Kidney epithelial cell (primary cell): ENCODE measurements at places on chromosomes 2 and 18. TPM values are rescaled to one million over a fixed set of nuclear protein-coding genes. Genes with fewer than 3 reads are reported as not detected.

Gene CD8B
- total RNA-seq = 2.0 and 3.8 TPM in 2 replicates

Gene SOWAHC
- total RNA-seq = 13.5 and 14.9 TPM in 2 replicates

Gene ARHGAP25
- total RNA-seq = 0.08 TPM in 1 of 2 replicates, not detected in the other

Gene CFC1
- not detected in 2 replicates for total RNA-seq

Gene TTR
- not detected in 2 replicates for total RNA-seq

Gene AGXT
- 0.25 TPM in 1 of 2 replicates, not detected in the other for total RNA-seq

Gene ARHGAP15
- total RNA-seq = not detected in 2 replicates

Gene ESCO1
- total RNA-seq = 18.9 and 19.4 TPM in 2 replicates

Gene POTEF
- not detected in 2 replicates for total RNA-seq

Gene MYCN
- 0.54 and 2.3 TPM in 2 replicates for total RNA-seq

Gene CAPN14
- 0.58 and 1.4 TPM in 2 replicates for total RNA-seq

Gene THSD7B
- total RNA-seq = 0.04 and 0.62 TPM in 2 replicates

Gene PROKR1
- total RNA-seq = not detected in 2 replicates

Gene CETN1
- total RNA-seq = not detected in 2 replicates

Gene C2orf66
- 0.13 TPM in 1 of 2 replicates, not detected in the other for total RNA-seq

Gene SERPINB4
- not detected in 2 replicates for total RNA-seq

Gene LMAN2L
- total RNA-seq = 14.2 and 15.7 TPM in 2 replicates

Gene TMEM178A
- 1.7 and 2.8 TPM in 2 replicates for total RNA-seq

Gene KCNIP3
- 5.1 and 7.2 TPM in 2 replicates for total RNA-seq

Gene LAMA3
- total RNA-seq = 126 TPM in 2 replicates

Gene INHA
- not detected in 2 replicates for total RNA-seq

Gene LYPD6B
- total RNA-seq = 1.2 and 5.3 TPM in 2 replicates

Gene MARS2
- total RNA-seq = 11.9 and 14.0 TPM in 2 replicates

Gene PLEKHM3
- 6.3 and 11.2 TPM in 2 replicates for total RNA-seq

Gene TRIM43
- not detected in 2 replicates for total RNA-seq

Gene CCDC148
- total RNA-seq = 0.68 and 1.0 TPM in 2 replicates

Gene EMILIN1
- 7.4 and 9.5 TPM in 2 replicates for total RNA-seq

Gene CDH7
- not detected in 2 replicates for total RNA-seq

Gene SIX3
- not detected in 2 replicates for total RNA-seq

Gene SCYGR3
- total RNA-seq = not detected in 2 replicates

Gene TEX44
- not detected in 2 replicates for total RNA-seq

Gene KLHL30
- 1.2 and 2.4 TPM in 2 replicates for total RNA-seq

Gene REG3G
- not detected in 2 replicates for total RNA-seq

Gene EHBP1
- 22.9 and 27.9 TPM in 2 replicates for total RNA-seq

Gene HJURP
- total RNA-seq = 6.5 and 13.4 TPM in 2 replicates

Gene ZNF396
- total RNA-seq = 2.0 and 3.3 TPM in 2 replicates

Gene PUS10
- total RNA-seq = 4.4 and 8.9 TPM in 2 replicates

Gene G6PC2
- not detected in 2 replicates for total RNA-seq

Gene ALKAL2
- total RNA-seq = 2.5 and 2.8 TPM in 2 replicates

Gene ARHGAP28
- 4.6 and 6.0 TPM in 2 replicates for total RNA-seq

Gene GYPC
- 127 and 137 TPM in 2 replicates for total RNA-seq

Gene LIPG
- total RNA-seq = 196 and 215 TPM in 2 replicates

Gene MAPRE2
- total RNA-seq = 11.6 and 16.2 TPM in 2 replicates

Gene EPHA4
- total RNA-seq = 6.5 and 6.6 TPM in 2 replicates
